Cardiac septum (tissue), 1 donor: ENCODE measurements at places on chromosomes 4 and X.

DNA sequence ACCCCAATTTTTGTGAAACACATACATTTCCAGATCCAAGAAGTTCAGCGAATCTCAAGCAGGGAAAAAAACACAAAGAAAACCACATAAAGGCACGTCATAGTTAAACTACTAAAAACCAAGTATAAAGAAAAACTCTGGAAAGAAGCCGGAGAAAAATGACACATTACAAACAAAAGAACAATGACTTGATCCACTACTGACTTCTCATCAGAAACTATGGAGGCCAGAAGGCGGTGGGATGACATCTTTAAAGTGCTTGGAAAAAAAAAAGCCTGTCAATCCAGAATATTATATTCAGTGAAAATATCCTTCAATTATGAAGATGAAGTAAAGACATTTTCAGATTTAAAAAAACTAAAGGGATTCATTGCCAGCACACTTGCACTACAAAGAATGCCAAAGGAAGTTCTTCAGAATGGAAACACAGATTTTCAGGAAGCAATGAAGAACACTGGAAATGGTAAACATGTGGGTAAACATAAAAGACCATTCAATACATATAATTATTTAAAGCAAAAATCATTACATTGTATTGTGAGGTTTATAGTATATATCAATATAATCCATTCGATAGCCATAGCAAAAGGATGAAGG is 32.6 kb upstream of the PPP2R2C start:
- no peak for DNase-seq

- DNase-seq: no peak
Measured at GRCh38 chr4:185945906-185946305, 123.0 kb upstream of the TLR3 start.

GRCh38 chr4:100690812-100691211 is 173.0 kb upstream of the EMCN start:
- DNase-seq: no peak

DNA sequence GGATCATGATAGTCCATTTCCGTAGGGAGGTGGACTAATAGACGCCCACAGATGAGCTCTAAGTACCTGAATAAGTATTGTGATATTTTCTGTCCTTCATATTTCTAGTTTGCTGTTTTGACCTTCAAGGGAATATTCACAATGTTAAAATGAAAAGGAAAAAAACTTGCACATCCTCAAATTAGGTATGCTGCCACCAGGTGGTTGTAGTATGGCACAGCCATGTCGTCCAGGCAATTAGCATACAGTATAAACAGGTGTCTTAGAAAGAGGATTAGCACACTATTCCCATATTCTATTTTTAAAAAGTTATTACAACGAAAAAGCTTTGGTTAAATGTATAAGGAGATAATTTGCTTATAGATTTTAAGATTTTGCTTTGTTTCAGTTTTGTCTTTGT is 802.0 kb downstream of the RPA4 start:
- no peak for DNase-seq

DNA sequence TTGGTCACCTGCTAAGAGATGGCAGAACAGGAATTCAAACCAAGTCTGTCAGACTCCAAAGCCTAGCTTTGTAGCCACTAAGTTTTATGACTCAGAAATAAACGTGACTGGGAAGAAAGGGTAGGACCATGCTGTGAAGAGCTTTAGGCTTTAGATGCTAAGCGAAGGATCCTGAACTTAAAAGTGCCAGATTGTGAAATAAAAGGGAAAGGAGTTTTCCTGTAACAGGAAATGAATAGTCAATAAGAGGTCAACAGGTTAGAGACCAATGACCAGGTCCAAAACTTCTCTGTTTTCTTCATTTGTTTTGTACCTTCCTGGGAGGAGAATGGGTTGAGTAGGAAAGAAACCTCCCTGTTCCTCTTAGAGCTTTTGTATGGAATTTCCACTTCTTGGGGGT is 98.8 kb upstream of the EOLA2 start:
- DNase-seq: no peak

GRCh38 chr4:1155314-1155713 is 17.1 kb downstream of the SPON2 start:
- DNase-seq: no peak

DNA sequence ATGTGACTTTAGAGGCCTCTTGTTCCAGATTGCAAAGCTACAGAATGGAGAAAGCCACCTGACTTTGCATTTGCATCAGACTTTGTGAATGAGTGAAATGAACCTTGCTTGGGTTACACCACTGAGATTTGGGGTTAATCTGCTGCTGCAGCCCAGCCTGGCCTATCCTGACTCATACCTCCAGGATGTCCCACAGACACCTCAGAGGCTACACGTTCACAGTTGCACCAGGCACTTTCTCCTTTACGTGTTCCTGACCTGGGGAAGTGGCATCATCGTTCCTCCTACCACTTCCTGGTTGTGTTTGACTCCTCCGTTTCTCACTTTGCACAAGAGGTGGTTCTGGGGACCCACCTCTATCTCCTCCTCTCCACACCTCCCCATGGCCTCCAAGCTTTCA is 9.2 kb upstream of the SORCS2 start:
- DNase-seq: peak; percentile 36

- no peak for DNase-seq
Measured at GRCh38 chr4:112076919-112077608, 68.2 kb upstream of the FAM241A start.

DNA sequence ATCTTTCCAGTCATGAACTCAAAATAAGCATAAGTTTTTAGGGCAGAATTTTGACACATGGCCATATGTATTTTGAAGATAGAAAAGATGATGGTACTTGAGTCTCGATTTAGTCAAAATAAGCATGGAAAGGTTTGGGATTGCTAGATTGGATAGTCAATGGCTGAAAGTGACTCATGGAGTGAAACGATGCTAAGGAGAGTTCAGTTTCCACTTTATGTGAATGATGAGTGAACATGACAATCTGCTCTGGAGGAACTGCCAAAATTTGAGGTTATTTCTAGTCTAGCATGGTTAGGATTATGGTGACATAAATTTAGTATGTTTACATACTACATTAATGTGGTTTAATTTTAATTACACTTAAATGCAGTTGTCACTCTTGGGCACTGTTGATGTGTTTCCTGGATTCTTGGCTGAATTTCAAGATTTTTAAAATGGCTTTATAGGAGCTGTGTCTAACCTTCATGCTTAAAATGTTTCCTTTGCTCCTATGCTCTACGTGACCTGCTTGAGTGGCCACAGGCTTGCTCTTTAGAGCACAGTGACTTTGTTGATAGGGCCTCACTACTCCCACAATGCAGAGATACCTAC is 17.1 kb downstream of the DDX3X start:
- DNase-seq: no peak

- DNase-seq: no peak
Measured at GRCh38 chrX:136847874-136848273, 32.7 kb downstream of the RBMX start.

DNA sequence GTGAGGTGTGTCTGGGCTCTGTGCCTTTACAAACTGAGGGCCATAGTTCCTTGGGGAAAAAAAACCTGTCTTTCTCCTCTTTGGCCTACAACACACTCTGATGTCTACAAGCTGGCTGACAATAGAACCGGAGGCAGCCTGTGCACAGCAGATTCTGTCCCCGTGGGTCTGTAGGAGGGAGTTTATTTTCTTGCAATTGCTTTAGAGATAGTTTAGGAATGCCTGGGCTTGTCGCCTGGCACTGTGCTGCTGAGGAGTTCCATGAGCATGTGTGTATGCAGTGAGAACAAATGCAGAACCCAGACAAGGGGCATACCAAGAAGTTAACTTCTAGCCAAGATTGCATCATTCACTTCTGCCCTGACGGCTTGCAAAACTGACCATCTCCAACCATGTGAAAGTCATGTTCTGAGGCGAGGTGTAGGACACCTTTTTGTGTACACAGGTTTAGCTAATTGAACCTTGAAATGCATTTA is 54.1 kb downstream of the CCNI start:
- DNase-seq: no peak

GRCh38 chrX:103250977-103251376 is 4.0 kb downstream of the TCEAL8 start:
- no peak for DNase-seq

- no peak for DNase-seq
Measured at GRCh38 chr4:40559585-40560465, 69.8 kb downstream of the RBM47 start.

- no peak for DNase-seq
Measured at GRCh38 chr4:3250438-3250955, 1.5 kb downstream of the MSANTD1 start.

DNA sequence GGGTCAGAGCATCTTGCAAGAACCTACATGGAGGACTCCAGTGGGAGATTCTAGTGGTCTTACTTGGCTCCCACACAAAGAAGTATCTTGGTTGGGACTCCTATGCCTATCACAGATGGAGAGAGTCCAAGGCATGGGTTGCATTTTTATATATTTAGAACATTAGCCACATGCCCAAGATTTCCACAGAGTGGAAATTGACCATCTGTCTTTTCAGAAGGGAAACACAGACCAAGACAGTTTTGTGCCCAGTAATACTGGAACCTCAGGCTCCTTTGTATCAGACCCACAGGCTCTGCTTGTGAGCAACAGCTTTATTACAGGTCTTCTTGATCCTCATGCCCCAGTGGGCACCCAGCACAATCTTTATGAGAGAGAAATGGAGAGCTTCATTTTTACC is 43.6 kb downstream of the PAGE2 start:
- DNase-seq: no peak

DNA sequence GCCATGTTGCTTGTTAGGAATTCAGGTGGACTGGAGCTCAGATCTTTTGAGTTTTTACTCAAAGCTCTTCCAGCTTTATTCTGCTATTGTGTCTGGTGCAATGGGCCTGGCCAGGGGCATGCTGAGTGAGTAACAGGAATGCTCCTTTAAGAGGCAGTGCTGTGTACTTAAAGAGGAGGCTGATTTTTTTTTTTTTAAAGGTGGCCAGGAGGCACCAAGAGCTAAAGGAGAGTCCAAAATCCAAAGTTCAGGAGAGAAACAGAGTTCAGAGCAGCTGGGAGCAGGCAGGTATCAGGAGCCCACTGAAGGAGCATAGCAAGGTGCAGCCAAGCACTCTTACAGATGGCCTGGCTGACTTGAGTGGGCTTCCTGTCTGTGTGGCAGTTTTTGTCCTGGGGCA is 178.7 kb downstream of the FMR1NB start:
- DNase-seq: no peak

DNA sequence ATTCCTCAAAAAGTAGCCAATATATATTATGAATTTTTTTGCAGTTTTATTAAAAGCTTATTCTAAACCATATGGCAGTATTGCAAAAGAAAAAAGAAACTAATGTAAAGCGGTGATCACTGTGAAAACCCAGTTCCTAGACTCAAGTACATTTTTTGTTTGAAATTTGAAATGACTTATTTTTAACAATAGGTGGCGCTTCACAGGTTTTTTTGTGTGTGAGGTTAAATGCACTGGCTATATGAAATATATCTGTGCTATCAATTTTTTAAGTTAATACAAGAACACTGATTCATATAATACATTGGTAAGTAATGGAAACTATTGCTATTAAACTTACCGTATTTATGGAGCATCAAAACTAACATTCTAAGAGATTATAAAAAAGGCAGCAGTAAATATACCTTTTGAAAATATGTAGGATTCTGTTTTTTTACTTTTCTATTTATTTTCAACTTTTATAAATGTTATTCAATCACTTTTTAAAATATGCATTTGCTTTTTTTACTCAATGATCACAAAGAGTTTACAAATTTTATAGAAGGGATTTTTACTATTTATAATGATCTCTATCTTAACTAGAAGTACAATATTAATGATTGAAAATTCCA is 5.6 kb upstream of the SPRY1 start:
- no peak for DNase-seq

DNA sequence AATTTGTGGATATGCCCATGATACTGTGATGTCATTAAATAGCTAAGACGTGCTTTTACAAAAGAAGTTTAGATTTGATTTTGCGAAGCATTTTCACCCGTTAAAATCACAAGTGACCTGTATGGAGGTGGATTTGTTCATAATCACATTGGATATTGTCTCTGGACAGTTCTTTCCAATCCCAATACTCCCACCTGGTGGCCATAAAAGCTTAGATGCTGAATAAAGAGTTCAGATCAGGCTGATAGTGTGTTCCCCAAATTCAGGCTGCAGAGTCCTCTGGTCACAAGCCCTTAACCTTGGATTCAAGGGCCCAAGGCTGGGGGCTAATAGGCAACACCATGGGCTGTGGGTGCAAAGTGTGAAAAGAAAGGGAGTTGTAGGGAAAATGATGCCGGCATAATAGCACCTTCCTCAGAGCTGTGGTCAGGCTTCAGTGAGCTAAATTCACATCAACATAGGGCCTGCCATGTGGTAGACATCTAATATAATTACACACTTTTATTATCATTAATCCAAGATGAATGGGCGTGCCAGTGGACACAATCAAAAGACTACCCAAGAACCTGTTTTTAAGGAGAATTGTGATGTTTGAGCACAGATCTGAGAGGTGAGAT is 28.1 kb downstream of the SMIM43 start:
- no peak for DNase-seq

DNA sequence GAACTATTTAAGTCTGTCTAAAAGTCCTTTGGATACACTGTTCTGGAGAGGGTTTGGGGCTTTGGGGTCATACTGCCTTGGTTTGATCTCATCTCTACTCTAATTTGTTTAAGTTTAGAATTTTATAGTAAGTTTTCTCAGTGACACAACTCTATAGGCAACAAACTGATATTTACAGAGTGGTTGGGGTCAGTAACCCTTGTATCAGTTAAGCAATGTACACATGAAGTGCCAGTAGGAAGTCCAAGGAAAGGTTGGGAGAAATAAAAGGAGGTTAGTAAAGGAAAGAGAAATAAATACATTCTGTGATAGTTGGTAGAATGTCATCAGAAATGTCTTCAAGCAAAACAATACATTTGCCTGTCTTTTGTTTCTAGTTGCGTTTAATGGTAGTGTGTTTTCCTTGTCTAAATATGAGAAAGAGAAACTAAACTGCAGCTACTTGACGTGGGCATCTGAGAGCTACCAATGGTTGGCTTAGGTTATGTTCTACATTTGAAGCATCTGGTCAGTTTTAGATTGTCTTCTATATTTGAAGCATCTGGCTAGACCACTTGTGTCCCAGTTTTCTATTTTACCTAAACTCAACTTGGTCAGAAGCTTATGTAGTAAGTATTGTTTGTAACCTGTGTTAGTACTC is 6.9 kb downstream of the ATP7A start:
- DNase-seq: no peak

DNA sequence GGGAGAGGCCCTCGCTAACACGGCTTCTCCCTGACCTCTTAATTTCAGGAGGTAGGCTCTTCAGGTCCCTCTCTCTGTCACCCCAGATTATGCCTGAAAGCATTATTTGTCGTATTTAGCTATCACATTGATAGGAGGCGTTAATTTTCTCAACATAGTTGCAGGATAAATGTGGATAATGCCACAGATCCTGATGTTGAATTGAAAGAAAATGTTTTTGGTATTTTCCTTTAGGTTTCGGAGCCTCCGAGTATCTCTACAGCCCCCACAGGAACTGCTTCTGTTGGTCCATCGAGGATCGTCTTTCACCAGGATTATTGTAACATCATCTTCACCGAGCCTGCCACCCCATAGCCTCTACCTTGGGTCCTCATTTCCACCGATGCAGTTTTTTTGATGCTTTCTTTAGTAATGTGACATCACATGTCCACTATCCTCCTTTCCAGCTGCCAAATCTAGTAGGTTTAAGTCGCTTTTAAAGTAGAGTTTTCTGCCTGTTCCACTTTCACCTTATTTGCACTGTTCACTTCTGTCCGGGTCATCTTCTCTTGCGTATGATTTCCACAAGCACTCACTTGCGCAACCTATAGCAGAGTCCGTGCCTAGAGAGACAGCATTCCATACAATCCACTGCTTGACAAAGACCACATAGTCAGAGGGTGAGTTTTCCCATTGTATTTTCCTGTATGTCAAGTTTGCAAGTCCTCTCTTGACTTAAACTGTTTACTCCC is 665 bp downstream of the TIGD2 start:
- no peak for DNase-seq
